ENCODE measurements at places on chromosomes 6 and 20.

DNA sequence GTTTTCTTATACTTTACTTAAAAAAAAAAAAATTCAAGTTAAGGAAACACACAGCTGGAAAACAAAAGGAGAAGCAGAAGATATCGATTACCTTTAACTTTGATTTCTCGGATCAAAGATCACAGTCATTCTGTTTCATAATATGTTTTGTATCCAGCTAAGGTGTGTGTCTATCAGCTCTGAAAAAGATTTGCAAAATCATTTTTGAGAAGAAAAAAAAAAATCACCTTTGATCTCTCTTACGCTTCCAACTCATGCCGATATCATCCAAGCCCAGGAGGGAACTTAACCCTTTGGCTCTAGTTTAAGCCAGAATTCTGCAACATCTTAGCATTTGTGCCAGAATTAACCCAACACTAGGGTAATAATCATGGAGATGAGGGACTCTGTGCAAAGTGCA lies 144.0 kb downstream of the NFATC2 start:
- no peak for DNase-seq

DNA sequence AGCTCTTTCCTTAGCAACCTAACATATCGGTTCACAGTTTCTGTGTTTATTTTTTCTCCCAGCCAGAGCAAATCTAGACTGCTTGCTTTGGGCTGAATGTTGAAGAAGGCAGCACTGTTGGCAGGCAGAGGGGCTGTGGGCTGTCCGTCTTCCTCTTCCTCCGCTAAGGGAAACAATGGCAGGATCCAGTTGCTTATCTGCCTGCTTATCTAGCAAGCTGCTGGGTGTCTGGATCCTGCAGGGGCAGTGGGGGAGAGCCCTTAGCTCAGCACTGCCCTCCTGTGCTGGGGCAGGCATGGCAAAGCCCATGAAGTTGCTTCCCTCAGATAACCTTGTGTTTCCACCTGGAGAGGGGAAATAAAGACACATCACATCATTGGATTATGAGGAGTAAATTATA lies 92.7 kb upstream of the CD93 start:
- DNase-seq: no peak

DNA sequence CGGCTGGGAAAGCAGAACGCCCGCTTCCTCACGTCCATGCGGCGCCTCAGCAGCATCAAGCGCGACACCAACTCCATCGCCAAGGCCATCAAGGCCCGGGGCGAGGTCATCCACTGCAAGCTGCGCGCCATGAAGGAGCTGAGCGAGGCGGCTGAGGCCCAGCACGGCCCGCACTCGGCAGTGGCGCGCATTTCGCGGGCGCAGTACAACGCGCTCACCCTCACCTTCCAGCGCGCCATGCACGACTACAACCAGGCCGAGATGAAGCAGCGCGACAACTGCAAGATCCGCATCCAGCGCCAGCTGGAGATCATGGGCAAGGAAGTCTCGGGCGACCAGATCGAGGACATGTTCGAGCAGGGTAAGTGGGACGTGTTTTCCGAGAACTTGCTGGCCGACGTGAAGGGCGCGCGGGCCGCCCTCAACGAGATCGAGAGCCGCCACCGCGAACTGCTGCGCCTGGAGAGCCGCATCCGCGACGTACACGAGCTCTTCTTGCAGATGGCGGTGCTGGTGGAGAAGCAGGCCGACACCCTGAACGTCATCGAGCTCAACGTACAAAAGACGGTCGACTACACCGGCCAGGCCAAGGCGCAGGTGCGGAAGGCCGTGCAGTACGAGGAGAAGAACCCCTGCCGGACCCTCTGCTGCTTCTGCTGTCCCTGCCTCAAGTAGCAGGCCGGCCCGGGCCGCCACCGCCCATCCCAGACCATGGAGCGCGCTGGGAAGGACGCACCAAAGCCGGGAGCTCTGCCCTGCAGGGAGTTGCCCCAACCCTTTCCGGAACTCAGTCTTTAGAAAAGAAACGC lies 36.7 kb downstream of the STX11 start:
- no peak for DNase-seq

- no peak for DNase-seq
Observed at GRCh38 chr6:66538551-66539135, 831.6 kb upstream of the EYS start.

GRCh38 chr20:56766528-56766927 lies 137.4 kb downstream of the TFAP2C start:
- no peak for DNase-seq

- no peak for DNase-seq
Observed at GRCh38 chr6:128421788-128422187, 98.6 kb downstream of the PTPRK start.

DNA sequence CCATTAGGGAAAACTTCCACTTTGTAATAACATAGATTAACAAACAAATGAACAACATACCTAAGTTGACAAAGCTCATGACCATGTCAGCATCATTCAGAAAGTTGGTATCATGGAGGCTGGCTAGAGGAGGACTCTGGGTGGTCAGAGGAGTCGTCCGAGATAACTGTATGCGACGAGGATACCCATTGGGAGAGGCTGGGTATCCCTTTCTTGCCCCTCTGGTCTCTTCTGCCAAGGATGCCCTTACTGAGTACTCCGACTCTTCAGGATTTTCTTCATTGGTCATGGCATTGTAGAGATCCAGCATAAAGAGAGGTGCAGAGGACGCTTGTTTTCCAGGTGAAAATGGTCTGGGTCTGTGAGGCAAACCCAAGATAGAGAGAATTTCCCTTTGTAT lies 1.1 kb downstream of the BMP5 start:
- DNase-seq: no peak

- no peak for DNase-seq
Observed at GRCh38 chr6:50824552-50824951, 5.9 kb downstream of the TFAP2B start.

GRCh38 chr6:1619673-1620503 lies 10.2 kb downstream of the FOXC1 start:
- no peak for DNase-seq

DNA sequence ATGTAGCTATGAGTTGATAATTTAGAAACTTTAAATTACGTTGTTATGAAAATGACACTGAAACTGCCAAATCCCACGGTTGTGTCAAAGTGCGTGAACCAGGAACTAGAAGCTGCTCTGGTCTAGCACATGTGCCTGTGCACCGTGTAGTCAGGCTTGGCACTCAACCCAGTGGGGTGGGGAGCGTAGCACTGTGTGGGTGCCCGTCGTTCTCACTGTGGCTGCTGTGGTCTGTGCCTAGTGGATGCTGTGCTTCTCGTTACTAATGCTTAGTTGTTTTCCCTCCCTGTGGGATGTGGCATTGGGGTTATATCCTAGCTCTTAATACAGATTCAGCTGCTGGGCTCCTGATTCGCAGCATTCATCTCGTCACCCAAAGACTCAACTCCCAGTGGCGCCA lies 46.2 kb upstream of the ADIG start:
- DNase-seq: no peak

DNA sequence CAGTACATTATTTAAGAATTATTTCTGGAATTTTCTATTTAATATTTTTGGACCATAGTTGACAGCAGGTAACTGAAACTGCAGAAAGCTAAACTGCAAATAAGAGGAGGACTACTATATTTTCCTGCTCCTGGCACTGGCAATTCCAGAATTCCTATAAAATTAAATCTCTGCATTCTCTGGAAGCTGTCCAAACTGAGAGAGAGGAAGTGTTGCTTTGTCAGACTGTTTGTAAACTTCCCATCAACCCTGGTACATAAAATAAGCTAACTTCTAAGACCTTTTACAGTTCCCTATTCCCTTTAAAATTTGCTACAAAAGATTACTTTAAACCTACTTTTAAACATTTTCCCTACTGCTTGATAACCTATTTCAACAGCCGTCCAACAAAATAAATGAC lies 196.1 kb upstream of the RUNX2 start:
- no peak for DNase-seq

- DNase-seq: no peak
Observed at GRCh38 chr6:107308677-107309076, 150.7 kb downstream of the PDSS2 start.

GRCh38 chr6:7841781-7842468 lies 68.7 kb downstream of the TXNDC5 start:
- DNase-seq: no peak

DNA sequence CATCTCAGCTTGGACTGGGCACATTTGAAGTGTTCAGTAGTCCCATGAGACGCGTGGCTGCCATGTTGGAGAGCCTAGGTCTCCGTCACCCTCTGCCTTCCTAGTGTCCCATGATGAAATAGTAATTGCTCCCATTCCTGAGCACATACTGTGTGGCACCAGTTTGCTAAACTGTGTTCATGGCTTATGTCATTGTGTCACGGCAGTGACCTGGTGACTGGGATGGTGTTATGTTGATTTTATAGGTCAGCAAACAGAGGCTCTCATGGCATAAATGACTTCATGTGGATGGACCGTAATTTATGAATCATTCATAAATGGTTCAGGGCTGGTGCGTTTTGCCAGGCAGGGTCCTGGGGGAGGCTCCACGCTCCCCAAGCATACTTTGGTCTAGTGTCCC lies 3.8 kb downstream of the BCAS4 start:
- no peak for DNase-seq

DNA sequence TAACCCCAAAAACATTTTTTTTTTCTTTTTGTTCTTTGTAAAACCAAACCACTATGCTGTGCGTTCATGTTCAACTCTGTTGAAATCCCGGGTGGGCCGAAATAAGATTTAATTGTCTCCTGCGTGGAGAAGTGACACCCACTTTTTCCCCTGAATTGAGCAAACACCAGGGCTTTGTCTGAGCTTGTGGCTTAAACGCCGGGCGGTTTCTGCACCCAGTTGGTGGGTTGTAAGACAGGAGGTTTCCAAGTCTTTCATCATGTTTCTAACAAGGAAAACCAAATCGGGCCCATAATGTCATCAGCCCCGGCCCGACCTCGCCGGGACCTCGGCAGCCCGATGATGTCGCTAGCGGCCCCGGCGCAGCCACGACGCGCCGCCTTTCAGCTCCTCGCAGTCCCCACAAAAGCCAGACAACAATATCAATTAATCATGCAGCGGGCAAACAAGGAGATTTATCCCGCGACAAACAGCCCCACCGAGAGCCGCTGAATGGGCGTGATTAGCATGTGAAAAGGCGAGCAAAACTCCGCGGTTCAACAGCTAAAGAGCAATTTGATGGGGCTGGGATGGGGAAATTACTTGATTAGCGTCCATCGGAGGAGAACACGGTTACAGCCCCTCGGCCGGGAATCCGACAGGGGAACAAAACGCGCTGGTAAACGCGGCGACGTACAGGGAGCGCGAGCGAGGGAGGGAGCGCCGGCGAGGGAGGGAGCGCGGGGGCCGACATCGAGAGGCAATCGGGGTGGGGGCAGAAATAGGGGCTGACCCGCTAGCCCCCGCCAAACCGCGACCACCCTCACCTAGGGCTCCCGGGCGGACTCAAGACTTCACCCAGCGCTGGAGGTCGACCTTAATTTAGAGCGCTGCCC lies 5.3 kb downstream of the LINC00237 start:
- DNase-seq: no peak

GRCh38 chr6:98832284-98833056 lies 1.9 kb upstream of the POU3F2 start:
- DNase-seq: no peak

DNA sequence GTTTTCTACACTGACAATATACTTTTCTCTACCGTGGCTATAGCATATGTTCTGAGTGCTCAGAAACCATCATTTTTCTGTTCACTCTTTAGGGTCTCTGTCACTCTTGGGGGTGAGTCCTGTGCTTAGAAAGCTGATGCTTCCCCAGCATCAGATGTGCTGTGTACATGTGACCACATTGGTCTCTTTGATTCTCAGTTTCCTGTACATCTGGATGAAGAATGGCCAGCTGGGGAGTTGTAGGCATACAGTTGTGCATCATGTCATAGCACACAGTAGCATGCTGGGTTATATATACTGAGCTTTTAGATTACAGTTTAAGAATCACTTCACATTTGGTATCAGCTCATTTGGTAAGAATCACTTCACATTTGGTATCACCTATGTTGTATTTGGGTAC lies 238.6 kb upstream of the PREP start:
- no peak for DNase-seq

GRCh38 chr6:161191671-161192070 lies 82.2 kb downstream of the AGPAT4 start:
- DNase-seq: no peak

DNA sequence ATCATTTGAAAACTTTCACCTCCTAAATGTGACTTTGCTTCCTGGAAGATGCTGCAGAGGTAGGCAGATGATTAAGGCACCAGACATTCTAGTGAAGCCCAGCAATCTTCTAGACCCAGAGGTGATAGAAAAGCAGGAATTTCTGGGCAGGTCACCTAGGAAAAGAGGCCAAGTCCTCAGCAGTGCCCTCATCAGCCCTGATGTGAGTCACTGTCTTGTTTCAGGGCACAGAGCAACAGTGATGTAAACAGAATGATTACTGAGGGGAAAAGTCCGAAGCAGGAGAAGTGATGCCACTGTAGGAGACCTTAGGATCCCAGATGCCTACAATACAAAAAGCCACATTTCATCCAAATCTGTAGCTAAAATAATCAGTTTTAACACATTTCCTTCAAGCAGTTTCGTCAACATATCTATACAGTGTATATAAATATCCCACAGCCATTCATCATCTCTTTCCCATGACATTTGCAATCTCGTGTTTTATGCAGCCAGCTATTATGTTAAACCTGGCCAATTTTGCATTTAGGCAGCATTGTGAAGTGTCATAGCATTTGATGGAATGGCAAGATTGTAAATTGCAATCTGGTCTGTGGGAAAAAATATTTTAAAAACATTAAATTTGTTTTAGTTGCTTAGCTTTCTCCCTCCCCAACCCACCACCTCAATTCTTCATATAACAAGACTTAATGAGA lies 401.2 kb upstream of the RNF217 start:
- no peak for DNase-seq

DNA sequence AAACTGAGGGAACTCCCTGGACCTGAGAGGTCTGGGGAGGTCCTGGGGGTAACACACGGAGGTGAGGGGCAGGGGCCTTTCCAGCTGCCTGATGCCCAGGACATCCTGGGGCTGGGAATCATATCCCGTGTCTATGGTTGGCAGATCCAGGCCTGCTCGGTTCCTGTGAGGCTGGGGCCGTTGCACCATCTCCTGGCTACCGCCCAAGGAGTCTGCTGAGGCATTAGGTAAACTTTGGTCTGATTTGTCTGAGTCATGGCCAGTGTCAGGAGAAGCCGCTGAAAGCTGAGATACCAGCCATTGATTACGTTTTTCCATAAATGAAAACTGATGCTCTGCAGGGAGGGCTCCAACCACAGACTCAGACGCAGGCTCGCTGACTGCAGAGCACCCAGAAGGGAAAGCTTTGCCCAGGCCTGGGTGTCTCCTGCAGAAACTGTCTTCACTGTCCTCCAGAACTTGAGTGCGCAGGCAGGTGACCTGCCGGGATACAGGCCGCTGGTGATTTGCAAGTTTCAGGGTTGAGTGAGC lies 14.2 kb downstream of the TRAF3IP2 start:
- no peak for DNase-seq

- no peak for DNase-seq
Observed at GRCh38 chr6:54810147-54810546, 36.4 kb upstream of the FAM83B start.

GRCh38 chr6:44464527-44465310 lies 77.2 kb downstream of the CDC5L start:
- DNase-seq: no peak

GRCh38 chr6:10643201-10643651 lies 51.2 kb downstream of the C6orf52 start:
- DNase-seq: no peak

All from stimulated activated CD8-positive, alpha-beta memory T cell treated with anti-CD3 and anti-CD28 coated beads, Interleukin-12 subunit alpha, Interleukin-12 subunit beta, amount 100 ng/mL, for 1 hour (primary cell).